ENCODE measurements at places on chromosomes 13 and 19.

- DNase-seq: peak; percentile 32
Observed at GRCh38 chr19:33225458-33225926, at the start of gene SLC7A10. Gene SLC7A10 (minus strand): TSS chr19:33225850. CDS start chr19:33225703, 147 bp downstream.

GRCh38 chr19:18282021-18282787 is 782 bp upstream of the JUND start:
- DNase-seq: no peak

DNA sequence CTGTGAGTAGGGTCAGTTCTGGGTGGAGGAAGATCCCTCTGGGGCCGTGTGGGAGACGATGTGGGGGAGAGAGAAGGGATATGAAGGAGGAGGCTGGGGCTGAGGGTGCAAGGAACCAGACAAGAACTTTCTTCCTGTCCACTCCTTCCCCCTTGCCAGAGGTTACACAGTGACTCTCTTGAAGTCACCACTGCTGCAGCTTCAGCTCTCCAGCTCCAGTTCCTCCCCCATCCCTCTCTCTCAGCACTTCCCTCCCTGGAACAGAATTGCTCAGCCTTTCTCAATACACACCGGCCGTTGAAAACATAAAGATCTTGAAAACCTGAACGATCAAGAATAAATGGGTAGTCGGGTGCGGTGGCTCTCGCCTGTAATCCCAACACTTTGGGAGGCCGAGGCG is 5.1 kb downstream of the ZSWIM9 start:
- DNase-seq: no peak

- DNase-seq: no peak
Observed at GRCh38 chr19:54600212-54600611, 6.8 kb downstream of the LILRA1 start.

DNA sequence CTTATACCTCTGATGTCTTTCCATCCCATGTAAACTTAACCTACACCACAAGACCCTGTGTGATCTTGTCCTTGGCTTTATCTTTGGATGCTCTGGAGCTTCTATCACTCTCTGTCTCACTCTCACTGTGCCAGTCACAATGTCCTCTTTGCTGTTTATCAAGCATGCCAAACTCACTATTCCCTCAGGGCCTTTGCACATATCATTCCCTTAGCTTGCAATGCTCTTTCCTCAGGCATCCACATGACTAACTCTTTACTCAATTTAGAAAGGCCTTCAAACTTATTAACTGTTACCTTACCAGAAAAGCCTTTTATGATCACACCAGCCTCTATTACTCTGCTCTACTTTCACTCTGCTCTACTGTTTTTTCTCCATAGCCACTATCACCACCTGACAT is 354.1 kb downstream of the RFC3 start:
- peak; percentile 33 for DNase-seq

DNA sequence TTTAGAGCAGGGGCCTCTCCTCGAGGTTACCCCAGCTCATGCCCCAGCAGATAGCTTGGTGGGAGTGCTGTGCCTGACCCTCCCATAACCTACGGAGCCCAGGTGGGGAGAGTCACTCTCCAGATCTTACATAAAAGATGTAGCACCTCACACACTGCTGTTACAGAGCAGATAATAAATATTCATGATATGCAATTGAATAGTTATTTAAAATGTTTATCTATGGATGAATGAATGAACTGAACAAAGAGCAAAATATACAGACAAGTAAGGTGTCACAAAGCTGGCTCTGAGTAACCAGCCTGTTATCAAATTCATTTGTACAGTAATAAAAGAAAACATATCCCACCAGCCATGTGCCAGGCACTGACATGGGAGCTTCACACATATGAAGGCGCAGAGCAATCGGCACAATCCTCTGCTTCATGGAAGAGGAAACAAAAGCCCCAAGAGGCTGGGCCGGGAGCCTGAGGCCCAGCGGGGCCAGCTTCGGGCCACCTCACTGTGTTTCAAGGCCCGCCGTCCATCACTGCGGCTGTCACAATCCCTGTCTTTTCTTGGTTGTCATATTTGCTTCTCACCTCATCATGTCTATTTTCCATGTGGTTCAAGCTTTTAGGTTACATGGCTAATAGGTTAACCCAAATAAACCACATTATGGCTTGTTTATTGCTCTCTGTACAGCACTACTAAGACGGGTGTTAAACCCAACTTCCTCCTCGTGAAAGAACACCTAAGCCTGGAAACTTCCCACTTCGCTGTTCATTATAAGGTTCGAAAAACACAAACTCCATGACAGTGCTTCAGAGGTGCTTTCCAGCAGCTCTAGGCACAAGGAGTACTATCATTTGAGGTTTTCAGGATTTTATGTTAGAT is 78.4 kb downstream of the IRS2 start:
- no peak for DNase-seq

DNA sequence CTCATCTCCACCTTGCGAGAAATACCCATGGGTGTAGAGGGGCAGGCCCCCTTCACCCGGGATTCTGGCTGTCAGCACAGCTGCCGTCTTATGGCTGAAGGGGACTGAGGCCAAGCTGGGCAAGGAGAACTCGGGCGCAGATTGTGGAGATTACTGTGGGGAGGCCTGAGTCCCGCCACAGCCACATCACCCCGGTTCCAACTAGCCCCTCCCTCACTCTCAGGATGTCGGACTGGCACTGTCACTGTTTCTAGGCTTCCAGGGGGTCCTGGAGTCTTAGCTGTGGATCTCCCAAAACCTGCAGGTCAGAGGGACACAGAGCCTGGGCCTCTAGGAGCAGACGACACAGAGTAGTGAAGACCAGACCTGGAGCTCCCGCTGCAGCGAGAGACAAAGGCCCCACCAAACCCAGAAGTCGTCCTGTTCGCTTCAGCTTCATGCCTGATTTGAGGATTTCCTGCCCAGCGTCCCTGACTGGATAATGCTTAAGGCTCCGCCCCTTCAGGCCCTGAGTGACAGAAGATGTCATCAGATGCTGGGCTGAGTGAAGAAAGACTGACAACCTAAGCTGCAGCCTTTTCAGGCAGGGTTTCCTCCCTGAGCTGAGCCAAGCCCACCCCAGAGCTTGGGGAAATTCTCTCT is 55.8 kb downstream of the ZNF93 start:
- no peak for DNase-seq
